ENCODE measurements at places on chromosomes 6 and 20. TPM values are rescaled to one million over a fixed set of nuclear protein-coding genes. Genes with fewer than 3 reads are reported as not detected.

- DNase-seq, result no peak
These were observed 1.0 kb downstream of the MOCS3 start for GRCh38 chr20:50959543-50960126.

DNA sequence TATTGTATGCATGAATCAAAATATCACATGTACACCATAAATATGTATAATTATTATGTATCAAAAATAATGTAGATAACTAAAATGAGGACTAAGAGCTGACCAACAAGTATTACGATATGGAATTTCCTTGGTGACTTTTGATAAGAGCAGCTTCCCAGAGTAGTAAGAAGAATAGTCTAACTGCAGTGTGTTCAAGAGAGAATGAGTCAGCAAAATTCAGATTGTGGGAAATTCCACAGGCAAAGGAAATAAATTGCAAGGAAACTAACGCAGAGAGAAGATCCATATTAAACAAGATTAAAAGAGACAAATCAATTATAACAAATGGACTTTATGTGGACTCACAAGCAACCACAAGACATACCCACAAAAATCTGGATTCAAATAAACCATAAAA is 26.4 kb downstream of the FRK start:
- no peak for DNase-seq

GRCh38 chr6:129517288-129517687 is 192.7 kb downstream of the ARHGAP18 start:
- no peak for DNase-seq

GRCh38 chr6:110735666-110736065 is 79.6 kb downstream of the CDK19 start:
- DNase-seq, result no peak

- no peak for DNase-seq
These were observed 2.6 kb downstream of the CST3 start for GRCh38 chr20:23634985-23635767.

- no peak for DNase-seq
These were observed 501.8 kb upstream of the SULF2 start for GRCh38 chr20:48287021-48287494.

DNA sequence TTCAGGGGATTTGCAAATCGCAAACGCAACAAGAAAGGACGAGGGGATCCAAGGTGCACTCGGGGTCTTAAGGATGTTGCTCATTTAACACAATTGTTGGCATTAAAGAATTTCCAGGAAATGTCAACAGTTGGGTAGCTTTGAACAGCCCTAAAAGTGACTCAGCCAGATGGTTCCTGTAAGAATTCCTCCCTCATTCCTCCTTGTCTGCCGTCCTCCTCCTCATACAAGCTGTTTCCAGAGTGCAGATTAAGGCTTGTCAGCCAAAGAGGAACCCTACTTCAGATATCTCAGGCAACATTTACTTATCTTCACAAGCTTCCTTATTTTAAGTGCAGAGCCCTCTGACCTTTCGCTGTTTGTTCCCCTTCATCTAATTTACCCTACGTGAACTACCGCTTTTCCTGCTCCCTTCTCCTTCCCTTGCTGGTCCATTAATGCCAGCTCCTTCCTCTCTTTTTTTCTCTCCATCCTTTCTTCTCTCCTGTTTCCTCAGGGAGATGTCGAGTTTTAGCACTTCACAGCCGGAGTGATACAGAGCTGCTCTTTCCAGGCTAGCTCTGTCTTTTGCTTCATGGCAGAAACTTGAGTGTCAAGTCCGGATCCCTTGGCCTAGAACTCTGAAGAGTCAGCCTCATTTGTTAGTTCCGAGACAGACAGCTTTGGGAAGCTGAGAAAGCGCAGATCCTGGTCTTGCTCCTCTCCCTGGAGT is 26.1 kb upstream of the TBC1D7 start:
- no peak for DNase-seq

GRCh38 chr6:30227242-30227722 is 14.1 kb upstream of the TRIM26 start:
- DNase-seq, result no peak

DNA sequence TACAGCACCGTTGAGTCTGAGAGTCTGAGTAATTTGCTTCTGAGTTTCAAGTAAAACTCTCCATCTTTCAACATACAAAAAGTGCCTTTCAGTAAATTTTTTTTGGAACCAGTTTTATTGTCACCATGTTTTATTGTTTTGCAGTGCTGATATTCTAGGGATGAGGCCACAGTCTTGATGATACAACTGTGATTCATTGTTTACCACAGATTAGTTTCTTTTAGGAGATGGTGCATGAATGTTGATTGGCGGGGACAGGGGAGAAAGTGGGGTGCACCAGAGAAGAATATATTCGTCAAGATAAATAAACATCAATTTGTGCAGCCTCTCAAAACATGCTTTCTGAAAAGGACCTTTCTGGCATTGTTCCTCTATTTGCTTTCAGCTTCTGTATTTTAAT is 109.0 kb downstream of the MCHR2 start:
- no peak for DNase-seq

DNA sequence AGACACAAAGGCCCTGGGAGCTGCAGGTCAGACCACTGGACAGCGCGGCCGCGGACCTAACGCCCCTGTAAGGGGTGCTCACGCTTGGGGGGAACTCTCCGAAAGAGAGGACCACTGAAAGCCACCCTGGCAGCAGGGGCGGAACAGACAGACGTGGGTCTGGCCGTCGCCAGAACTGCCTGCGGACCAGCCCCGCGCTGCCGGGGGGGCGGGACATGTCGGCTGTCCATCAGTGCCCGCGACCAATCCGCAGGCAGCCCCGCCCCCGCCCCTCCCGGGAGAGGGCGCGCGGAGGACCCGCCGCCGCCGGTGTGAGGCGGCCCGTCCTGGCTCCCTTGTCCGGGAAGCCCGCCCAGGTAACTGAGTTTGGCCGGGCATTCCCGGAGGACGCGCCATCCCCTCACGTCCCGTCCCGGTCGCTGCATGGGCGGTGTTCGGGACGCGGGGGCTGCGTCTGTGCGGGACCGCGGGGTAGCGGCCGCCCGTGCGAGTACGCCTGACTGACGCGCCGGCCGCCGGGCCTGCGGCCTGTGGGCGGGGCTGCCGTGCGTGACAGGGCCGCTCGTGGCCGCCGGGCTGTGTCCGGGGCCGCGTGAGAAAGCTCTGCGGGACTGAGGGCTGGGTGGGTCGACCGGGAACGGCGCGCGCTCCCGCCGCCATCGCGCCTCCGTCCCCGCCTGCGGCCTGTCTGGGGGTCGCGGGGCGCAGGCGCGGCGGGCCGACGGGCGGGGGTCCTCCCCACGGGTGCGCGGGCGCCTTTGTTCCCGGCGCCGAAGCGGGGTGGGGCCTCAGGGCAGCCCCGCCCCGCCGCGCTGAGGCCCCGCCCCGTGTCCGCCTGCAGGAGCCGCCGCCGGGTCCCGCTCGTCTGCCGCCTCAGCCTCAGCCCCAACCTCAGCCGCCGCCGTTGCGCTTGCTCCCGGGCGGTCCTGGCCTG is at the start of gene PLCG1:
TSS of gene PLCG1 (plus strand) at position 864 of the 934 bp plus-strand sequence. CDS start 99 bp downstream, outside the sequence.
- DNase-seq, result peak; percentile 95

- no peak for DNase-seq
These were observed 23.4 kb downstream of the IL22RA2 start for GRCh38 chr6:137150072-137150471.

- no peak for DNase-seq
These were observed 56.0 kb upstream of the SLC22A16 start for GRCh38 chr6:110532431-110532830.

DNA sequence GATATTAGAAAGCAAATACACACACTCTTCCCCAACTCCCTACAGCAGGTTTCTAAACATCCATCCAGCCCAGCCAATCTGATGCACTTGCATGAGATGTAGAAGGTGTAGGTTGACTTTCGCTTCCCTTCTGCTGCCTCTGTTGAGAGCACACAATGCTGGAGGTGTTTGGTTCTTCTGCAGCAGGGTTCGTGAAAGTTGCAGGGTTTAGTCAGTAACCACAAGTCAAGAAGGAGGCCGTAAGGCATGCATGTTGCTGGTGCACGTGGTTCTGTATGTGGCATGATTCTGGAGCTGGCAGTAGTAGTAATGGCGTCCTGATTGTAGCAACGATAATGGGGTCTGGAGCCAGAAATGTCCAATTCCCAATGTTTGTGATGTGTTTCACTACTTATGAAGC is 53.0 kb downstream of the DEK start:
- DNase-seq, result no peak

DNA sequence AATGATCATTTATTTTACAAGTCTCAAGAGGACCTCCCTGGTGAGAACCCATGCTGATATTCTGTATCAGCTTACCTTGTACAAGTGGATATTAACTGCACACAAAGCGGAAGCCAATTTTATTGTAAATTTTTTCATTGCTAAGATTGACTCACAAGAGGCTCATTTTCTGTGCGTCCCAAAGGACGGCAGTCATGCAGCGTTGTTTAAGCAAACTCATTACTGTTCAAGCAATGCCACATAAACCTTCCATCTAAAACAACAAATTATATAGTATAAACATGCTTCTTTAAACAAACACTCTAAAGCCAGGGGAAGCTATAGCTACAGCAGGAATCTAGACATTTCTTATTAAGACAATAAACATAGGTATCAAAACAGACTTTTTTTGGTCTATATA is 575.3 kb downstream of the FRK start:
- no peak for DNase-seq

DNA sequence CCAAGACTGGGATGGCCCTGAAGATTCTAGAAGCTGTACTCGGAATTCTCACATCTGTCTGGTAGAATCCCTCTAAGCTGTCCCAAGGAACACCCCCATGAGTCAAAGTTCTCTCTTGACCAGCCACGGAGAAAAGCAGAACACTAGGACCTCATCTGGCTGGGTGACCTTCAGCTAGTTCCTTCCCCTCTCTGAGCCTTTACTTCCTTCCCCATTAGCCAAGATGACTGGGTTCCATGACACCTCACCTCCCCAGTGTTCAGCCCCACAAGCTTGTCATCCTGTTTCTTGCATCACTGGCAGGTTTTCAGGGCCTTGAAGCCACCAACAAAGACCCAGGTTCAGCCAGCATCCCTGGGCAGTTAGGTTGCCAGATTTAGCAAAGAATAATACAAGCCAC is 47.8 kb downstream of the MAFB start:
- DNase-seq, result peak; percentile 8

LHFPL5 gene
- not detected for total RNA-seq

IER3 gene
- 40.7 TPM for total RNA-seq

ERMARD gene
- total RNA-seq, result 32.5 TPM

ACTL10 gene
- 0.71 TPM for total RNA-seq

XKR7 gene
- total RNA-seq, result not detected

RRAGD gene
- 22.1 TPM for total RNA-seq

All from sciatic nerve (tissue), 2 donors.